ENCODE measurements at places on chromosomes 11 and 22. TPM values are rescaled to one million over a fixed set of nuclear protein-coding genes. Genes with fewer than 3 reads are reported as not detected.

The APOBEC3A gene
- polyA plus RNA-seq = not detected

DNA sequence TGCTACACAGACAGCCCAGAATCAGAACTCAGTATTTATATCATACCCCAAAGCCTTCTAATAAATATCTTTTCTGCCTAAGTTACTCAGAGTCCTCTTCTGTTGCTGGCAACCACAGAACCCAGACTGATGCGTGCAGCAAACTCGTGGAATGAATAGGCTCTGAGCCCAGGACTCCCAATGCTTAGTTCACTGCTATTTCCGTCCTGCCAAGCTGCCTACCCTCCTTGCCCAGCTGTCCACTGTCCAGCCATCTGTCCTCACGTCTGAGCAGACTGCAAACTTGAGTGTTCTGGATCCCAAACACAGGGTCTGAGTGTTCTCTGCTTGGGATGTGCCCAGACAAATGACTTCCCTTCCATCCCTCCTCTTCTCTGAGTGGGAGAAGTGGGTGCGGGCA lies 19.4 kb downstream of the PTPN5 start:
- no peak for DNase-seq

The NCR3LG1 gene
- polyA plus RNA-seq = 16.1 TPM

DNA sequence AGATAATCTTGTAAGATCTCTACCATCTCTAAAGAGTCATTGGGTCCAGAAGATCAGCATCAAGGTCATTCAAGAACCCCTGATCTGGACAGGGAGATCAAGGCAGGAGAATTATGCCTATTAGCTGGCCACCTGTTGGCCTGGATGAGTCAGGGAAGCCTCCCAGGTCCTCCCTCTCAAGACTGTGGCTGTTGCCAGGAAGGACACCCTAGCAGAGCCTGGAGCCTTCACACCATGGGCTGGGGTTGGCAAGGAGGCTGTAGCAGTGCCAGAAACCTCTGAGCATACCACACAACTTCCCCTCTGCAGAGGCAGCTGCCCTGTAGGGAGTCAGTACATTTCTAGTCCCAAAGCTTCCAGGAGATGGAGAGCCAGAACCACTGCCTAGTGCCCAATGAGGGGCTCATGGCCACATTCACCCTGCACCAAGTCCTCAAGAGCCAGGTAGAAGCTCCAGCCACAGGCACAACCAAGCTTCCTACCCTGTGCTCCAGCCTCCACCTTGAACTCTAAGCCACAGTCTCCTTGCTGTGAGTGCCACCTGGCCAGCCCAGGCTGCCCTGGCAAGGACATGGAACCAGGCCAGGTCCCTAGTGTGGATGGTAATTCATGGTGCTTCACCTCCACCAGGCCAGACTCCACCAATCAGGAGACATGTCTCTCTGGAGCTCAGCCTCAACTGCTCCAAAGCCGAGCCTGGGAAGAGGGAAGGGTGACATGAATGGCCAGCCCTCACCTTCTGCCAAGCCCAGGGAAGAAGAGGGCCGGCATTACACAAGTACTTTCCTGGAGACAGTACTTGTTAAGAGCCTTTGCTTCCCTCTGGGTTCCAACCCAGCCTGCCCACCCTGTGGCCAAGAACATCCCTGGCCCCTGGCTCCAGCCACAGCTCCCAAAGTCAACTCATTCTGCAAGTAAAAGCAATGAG lies 124.3 kb downstream of the BUD13 start:
- DNase-seq = no peak

- DNase-seq = no peak
These were observed 104.5 kb downstream of the CTTN start for GRCh38 chr11:70502677-70503467.

DNA sequence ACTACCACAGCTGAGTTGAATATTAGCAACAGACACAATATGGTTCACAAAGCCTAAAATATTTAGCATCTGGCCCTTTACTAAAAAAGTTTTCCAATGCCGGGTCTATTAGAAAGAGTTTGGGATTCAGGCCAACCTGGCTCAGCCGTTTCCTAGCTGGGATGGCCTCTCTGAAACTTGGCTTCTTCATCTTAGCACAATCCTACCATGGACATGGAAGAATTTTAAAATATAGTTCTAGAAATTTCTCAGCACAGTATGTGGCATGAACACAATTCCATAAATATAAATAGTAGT lies 103.8 kb downstream of the RRAS2 start:
- no peak for DNase-seq

DNA sequence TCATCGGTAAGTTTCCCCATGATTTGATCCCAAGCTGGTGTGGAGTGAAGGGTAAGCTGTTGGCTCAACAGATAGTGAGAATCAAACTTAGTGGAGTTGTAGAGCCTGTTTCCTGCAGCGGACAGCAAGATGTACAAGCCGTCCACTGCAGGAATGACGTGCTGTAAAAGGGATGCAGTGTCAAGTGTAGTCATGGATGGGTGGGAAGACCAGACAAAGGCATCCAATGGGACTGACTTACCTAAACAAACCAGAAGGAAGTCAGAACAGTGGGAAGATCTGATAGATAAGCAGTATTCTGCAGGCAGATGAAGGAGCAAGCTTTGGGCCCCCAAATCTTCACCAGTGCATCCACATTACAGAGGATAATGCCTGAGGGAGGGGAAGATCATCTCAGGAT lies 8.8 kb downstream of the ZBTB16 start:
- DNase-seq = no peak

The CPT1A gene
- 14.3 TPM for polyA plus RNA-seq

The KDM4E gene
- not detected for polyA plus RNA-seq

The MAPK8IP2 gene
- 2.2 TPM for polyA plus RNA-seq

GRCh38 chr22:47022475-47022874 lies 260.0 kb downstream of the TBC1D22A start:
- DNase-seq = no peak

- DNase-seq = no peak
These were observed 61.9 kb downstream of the BMAL1 start for GRCh38 chr11:13339195-13340153.

The LDHAL6A gene
- not detected for polyA plus RNA-seq

The MMP1 gene
- polyA plus RNA-seq = 0.30 TPM
